Hindlimb muscle (tissue), 1 donor: ENCODE measurements at places on chromosomes 5 and 9.

DNA sequence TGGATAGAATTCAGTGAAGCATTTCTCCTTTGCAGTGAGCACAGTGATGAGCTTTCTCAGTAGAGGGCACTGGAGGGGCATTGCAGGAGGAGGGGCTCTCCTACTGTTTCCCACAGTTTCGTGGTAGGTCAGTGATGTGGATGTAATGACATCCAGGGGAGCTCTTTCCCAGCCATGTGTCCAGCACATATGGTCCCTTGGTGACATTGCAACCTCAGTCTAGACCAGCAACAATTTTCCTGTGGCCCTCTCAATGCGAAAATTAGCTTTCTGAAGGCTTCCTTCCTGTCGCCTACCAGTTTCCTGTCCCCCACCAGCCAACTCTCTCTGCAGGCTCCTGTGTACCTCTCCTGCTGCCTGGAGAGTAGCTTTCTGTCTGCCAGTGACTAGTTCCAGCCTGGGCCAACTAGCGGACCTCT lies 6.9 kb upstream of the PDCL start:
- no peak for DNase-seq

DNA sequence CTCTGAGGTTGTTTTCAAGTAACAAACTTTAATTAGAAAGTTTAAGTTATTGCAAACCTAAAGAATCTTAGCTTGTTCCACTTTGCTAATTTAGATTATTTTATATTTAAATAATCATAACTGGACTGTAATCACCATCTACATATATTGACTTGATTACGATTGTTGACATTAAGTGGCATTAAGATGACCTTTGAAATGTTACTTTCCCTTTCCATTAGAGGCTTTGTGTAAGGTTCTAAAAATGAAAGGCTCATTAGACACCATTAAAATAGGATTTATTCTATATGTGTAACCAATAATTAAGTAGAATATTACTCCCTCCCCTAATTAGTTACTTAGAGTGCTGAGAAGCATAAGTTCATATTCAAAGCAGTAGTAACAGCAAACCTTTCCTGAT lies 358.1 kb downstream of the GLIS3 start:
- DNase-seq = no peak

GRCh38 chr9:133928248-133928764 lies 63.8 kb downstream of the VAV2 start:
- DNase-seq = no peak

GRCh38 chr9:9751996-9752395 lies 860.8 kb downstream of the PTPRD start:
- DNase-seq = no peak

GRCh38 chr9:86783884-86784283 lies 163.4 kb downstream of the GAS1 start:
- no peak for DNase-seq

DNA sequence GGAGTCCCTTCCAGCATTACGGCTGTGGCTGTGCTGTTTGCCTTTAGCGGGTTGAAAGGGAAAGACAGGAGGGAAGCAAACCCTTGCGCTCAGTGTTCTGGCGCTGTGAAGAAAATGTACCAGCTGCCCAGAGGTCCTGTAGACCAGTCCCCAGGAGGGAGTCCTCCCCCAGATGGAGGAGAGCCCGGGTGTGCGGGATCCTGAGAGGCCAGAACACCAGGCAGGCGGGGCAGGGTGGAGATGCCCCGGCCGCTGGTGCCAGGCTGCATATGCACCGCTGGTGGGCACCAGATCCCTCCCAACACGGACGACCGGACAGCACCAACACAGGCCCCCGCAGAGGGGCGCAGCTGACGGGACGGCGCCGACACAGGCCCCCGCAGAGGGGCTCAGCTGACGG lies 37.2 kb upstream of the SLC9A3 start:
- no peak for DNase-seq

GRCh38 chr9:4068449-4068848 lies 231.4 kb downstream of the GLIS3 start:
- DNase-seq = no peak

DNA sequence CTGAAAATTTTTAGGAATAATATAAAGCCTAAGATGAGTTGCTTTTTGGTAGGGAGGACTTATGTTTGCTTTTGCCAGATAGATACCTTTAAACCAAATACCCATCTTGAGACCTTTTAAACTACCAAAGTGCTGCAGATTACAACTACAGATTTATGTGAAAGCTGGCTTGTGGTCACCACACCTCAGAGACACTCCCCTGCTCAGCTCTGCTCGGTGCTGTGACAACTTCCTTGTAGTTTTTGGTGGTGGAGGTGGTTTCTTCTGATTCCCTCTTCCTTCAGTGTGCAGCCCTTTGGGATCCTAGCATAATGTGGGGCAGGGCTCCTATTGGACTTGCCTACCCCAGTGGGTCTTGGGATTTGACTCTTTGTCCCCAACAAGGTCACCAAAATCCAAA lies 29.2 kb downstream of the GARNL3 start:
- DNase-seq = no peak

- DNase-seq = no peak
Measured at GRCh38 chr5:162410365-162410764, 342.8 kb downstream of the GABRG2 start.

- no peak for DNase-seq
Measured at GRCh38 chr5:141001844-141002604, 35.7 kb downstream of the PCDHAC2 start.

DNA sequence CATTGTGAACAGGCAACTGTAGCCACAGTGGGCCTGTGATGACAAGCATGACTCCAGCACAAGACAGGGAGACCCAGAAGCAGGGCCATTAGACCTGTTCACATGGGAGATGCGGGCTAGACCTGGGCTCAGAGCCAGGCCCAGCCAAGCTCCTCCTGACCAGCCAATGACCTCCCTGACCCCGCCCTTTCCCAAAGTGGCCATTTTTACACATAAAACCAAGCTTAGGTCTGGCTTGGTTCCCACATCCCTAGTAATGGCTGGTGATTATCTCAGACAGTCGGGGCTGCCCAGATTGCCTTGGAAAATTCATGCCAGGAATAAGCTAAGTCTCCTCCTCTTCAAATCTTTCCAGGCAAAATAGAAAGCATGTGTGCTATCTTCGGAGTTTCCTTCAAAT lies 94.1 kb downstream of the FRMD3 start:
- no peak for DNase-seq

- no peak for DNase-seq
Measured at GRCh38 chr9:111743275-111743674, 51.5 kb downstream of the SHOC1 start.

DNA sequence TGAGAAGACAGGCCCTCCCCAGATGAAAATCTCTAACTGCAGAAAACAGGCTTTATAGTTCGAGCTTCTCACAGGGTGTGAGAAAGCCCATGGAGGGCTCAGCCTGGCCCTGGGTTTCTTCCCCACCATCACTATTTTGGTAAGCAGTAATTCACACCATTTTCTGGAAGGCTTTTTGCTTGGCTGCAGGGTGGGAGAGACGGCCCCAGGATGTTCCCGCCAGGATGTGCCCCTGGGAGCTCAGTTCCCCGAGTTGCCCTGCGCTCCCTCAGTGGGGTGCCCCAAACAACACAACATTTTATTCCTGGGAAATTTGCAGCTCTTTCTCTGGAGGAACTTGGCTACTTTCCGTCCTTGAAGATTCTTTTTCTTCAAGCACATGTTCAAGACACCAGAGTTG lies 100.8 kb downstream of the HSD17B3 start:
- DNase-seq = no peak

- DNase-seq = no peak
Measured at GRCh38 chr5:148949841-148950470, 112.9 kb downstream of the SH3TC2 start.

- DNase-seq = peak; percentile 43
Measured at GRCh38 chr5:74549384-74549783, 91.1 kb downstream of the ENC1 start.

DNA sequence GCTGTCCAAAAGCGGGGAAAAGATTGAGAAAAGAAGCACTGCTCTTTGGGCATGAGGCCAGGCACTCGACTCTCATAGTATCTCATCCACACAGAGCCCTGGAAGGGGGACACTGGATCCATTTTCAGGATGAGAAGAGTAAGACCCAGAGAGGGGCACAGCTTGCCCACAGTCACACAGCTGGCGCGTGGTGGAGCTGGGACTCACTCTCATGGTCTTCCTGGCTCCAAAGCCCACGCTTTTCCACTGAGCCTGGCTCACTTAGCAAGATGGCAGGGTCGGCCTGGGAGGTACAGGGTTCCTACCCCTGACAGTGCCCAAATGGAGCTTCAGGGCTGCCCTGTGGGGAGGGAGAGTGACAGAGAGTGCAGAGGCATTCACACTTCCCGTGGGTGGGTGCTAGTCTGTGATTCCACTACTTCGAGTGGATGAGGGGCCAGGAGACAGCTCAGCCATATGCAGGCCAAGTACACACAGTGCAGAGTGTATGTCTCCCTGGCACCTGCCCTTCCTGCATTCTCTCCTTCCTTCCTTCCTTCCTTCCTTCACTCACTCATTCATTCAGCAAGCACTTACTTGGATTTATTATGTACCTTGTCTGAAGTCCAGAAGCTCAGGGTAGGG lies 18.3 kb upstream of the IGFBPL1 start:
- no peak for DNase-seq

GRCh38 chr5:39815711-39816110 lies 390.9 kb upstream of the DAB2 start:
- DNase-seq = no peak

DNA sequence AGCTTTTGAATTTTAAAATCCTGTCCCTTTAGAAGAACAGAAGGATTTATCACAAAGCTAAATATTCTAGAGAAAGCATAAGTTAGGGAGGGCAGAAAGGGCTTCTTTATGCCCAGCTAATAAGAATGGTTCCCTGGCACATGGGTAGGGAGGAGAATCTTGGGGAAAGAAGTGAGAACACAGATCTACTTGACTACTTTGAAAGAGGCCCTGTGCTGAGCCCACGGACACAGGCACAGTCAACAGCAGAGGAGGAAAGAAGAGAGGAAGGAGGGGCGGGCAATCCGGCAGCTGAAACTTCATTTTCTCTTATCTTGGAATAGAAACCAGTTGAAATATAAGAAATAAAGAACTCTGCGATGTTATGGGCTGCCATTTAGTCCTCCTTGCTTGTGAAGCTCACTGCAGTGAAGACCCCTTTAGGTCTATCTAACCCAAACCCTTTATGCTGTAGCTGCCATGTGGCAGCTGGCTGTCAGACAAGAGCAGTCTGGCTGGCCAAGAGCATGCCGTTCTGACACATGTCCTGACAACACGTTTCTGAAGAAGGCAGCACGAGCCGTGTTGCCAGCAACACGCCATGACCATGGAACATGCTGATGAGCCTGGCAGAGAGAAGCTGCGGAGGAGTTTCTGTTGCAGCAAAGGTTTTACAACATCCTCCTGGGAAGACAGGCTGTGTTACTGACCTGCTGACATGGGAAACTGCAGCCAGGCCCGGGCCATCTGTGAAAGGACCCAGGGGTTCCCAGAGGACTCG lies 34.2 kb downstream of the ABLIM3 start:
- no peak for DNase-seq

GRCh38 chr9:16121168-16121567 lies 568.3 kb downstream of the CCDC171 start:
- no peak for DNase-seq

- DNase-seq = no peak
Measured at GRCh38 chr9:32698706-32699277, 63.3 kb upstream of the TAF1L start.

DNA sequence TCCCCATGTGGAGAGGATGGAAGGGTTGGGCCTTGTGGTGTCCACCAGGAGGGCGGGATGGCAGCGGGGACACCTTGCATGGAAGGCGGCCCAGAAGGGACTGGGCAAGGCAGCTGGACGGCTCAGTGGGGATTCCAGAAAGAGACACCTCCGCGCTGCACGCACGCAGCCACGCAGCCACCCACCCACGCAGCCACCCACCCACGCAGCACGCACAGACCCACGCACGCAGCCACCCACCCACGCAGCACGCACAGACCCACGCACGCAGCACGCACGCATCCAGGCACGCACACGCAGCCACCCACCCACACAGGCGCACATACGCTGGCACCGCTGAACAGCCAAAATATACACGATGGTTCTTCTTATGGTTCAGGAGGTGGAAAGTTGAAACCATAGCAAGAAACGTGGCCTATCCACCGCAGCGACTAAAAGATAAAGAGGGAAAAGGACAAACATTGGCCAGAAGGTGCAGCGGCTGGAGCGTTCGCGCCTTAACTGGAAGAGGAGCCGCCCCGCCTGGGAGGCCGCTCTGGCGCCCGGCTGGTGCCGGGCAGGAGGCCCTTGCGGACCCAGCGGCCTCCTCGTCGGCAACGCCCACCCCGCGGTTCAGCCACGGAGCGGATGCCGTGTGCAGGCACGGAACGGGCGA lies 22.2 kb upstream of the EXOC3 start:
- DNase-seq = no peak

DNA sequence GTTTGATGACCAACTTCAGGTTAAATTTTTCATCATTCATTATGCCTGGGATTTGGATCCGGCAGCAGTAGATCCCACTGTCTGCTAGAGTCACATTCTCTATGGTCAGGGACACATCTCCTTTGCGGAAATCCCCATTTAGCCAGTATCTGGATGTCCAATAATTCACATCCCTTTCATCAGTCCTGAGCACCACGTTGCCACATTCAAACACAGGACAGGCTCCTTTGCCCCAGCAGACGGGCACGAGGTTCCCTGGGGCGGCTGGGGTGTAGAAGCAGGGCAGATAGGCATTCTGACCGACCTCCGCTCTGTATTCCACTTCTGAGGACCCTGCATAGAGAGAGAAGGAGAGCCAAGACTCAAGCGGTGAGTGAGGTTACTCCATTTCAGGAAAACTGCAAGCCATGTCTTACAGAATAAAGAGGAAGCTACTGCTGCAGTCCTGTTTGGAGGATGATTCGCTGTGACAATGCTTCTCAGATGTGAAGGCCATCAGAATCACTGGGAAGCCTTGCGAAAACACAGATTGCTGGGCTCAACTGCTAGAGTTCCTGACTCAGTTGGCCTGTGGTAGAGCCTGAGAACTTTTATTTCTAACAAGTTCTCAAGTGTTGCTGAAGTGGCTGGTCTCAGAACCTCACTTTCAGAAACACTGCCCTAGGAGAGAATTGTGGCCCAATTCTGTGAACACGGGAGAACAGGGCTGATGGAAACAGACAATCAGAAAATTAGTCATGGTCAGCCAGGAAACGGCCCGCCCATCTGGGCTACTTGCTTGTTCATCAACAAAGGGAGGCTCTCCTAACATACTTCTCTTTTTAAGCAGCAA lies 2.0 kb downstream of the HAVCR2 start:
- DNase-seq = peak; percentile 4

- DNase-seq = no peak
Measured at GRCh38 chr5:57432876-57433275, 49.7 kb downstream of the ACTBL2 start.

- peak; percentile 33 for DNase-seq
Measured at GRCh38 chr9:133050142-133050541, 11.6 kb upstream of the CEL start.

DNA sequence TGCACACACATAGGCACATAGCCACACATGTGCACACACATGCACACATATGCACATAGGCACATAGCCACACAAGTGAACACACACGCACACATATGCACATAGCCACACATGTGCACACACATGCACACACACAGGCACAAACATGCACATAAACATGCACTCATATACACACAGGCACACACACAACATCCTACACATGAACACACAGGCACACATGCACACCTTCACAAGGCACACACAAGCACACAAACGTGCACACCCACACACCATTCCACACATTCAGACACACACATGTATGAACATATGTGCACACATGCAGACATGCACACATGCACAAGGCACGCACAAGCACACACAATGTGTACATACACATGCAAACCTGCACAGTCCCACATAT lies 484.7 kb downstream of the IRX1 start:
- DNase-seq = no peak

GRCh38 chr5:175202463-175203068 lies 241.4 kb downstream of the DRD1 start:
- no peak for DNase-seq

GRCh38 chr9:100445903-100446549 lies 19.1 kb downstream of the MSANTD3 start:
- no peak for DNase-seq
